ENCODE measurements at places on chromosomes 12 and 14. TPM values are rescaled to one million over a fixed set of nuclear protein-coding genes. Genes with fewer than 3 reads are reported as not detected.

The BHLHE41 gene
- total RNA-seq, result 78.6 TPM

The ALG10B gene
- total RNA-seq, result 2.1 TPM

The PIANP gene
- total RNA-seq, result 0.13 TPM

The SDSL gene
- total RNA-seq, result 16.3 TPM

The WDR20 gene
- total RNA-seq, result 16.3 TPM
